Activated CD4-positive, alpha-beta T cell treated with anti-CD3 and anti-CD28 coated beads, Interleukin-2, amount 50 U/mL, for 16 hours (primary cell): ENCODE measurements at places on chromosomes 12 and 14.

- peak; percentile 32 for DNase-seq
Measured at GRCh38 chr12:63816031-63816430, 28.5 kb upstream of the SRGAP1 start.

DNA sequence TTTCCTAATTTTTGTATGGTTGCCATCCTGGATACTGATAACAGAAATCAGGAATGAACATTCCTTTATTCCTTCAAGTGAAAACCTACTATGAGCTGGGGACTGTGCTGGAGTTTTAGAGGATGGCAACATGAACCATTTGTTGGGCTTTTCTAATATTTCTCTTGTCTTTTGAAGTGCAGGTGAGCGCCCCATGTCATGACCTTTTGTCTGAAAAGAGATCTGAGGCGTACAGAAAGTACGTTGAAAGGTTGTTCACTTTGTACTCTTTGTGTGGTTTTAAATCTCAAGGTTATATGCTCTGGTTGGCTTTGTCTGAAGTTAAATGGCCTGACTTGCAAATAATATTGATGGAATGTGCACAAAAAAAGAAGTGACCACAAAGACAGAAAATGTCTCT lies 79.0 kb downstream of the GAS2L3 start:
- no peak for DNase-seq

DNA sequence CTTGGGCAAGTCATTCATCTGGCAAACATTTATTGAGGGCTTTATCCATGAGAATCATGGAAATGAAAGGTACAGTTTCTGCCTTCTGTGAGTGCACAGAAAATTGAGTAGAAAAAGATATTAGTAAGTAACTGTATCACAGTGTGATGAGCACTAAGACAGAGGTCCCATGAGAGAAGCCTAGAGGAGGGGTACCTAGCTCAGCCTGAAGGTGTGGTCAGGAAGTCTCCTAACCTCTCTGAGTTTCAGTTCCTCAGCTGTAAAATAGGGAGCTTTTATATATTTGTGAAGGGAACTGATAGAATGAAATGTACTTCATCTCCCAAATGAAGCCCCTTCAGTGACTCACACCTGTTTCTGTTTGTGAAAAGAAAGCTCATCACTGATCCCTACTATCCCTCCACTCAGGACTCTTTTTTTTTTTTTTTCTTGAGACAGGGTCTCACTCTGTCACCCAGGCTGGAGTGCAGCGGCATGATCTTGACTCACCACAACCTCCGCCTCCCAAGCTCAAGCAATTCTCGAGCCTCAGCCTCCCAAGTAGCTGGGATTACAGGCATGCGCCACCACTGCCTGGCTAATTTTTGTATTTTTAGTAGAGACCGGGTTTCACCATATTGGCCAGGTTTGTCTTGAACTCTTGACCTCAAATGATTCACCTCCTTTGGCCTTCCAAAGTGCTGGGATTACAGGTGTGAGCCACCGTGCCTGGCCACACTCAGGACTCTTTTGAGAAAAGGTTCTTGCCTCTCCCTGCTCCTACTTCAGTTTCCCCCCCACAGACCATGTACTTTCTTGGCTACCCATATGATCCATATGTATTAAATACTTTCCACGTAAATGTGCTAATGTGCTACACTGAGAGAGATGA lies 93.7 kb upstream of the FUT8 start:
- no peak for DNase-seq

- DNase-seq, result peak; percentile 14
Measured at GRCh38 chr12:3313675-3314663, 177.0 kb upstream of the PRMT8 start.

GRCh38 chr14:90651271-90651804 lies 164.9 kb downstream of the TTC7B start:
- DNase-seq, result no peak

DNA sequence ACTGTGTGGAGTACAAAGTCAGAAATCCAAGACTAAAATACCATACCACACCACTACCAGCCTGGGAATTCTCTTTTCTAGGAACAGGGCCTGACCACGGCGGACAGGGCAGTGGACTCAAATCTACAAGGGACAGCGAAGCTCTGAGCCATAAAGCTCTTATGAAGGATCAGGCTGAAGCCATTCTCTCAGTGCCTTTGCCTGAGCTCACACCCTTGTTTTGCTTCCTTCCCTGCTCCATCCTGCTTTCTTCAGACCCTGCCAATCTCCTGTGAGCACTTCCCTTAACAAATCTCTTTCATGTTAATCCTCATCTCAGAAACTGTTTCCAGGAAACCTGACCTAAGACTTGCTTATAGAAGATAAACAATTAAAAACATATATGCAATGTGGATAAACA lies 398.5 kb downstream of the MDGA2 start:
- no peak for DNase-seq

GRCh38 chr12:56120158-56120846 lies 2.2 kb downstream of the ZC3H10 start:
- DNase-seq, result no peak

DNA sequence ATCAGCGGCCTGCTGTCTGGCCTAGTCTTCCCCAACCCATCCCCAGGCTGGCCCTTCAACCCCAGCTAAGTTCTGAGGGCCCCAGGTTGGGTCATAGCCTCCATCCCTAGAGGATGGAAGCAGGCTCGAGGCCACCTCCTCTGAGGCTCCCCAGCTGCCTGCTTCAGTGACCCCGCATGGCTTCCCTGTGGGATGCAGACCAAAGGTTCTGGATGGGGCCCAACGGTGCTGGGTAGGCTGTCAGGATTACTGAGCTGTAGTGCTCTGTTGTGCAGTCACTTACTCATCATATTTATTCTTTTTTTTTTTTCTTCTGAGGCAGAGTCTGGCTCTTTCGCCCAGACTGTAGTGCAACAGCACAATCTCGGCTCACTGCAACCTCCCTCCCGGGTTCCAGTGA lies 92.0 kb downstream of the IRF2BPL start:
- no peak for DNase-seq

DNA sequence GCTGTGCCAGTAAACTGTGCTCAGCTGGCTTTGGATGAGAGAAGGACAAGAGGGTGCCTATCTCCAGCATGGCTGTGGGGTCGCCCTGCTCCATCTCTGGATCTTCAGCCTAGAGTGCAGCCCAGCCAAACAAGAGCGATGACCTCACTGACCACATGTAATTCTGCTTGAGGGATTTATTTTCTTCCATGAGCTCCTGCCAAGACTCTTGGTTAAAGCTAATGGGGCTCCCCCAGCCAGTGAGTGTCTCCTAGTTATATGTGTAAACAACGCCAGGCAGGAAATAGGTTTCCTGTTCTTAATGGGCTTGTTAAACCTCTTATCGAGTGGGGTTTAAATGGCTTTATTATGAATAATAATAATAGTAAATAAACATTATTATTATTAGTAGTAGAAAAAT lies 397.2 kb downstream of the NRXN3 start:
- no peak for DNase-seq

DNA sequence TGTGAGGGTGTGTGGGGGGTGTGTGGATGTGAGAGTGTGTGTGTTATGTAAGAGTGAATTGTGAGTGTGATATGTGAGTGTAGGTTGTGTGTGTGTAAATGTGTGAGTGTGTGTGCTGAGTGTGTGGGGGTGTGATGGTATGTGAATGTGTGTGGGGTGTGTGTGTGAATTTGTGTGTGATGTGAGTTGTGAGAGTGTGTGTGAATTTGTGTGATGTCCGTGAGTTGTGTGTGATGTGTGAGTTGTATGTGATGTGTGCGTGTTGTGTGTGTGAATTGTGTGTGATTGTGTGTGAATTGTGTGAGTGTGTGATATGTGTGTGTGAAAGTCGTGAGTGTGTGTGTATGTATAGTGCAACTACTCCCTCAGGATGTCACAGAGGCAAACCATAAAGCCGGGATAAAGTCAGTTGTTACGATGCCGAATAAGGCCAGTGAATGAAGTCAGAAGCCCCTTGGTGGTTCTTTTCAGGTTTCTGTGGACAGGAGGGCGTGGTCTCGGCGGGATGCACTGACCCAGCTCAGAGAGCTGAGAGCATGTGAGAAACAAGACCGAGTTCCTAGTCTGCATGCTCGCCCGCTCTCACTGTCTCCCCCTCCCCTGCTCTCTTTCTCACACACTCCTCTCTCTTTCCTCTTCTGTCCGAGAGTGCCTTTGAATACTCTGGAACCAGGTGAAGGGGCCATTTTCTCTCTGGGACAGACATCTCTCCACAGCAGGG lies 71.8 kb upstream of the MAX start:
- DNase-seq, result no peak

DNA sequence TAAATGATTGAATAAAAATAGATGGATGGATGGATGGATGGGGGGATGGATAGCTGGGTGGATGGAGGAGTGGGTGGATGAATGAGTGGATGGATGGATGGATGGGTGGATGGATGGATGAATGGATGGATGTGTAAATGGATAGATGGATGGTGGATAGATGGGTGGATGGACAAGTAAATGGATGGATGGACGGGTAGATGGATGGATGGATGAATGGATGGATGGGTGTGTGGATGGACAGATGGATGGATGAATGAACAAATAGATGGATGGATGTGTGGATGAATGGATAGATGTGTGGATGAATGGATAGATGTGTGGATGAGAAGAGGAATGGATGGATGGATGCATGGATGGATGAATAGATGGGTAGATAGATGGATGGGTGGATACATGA lies 490.8 kb downstream of the VRK1 start:
- DNase-seq, result no peak

- DNase-seq, result peak; percentile 98
Measured at GRCh38 chr12:24839268-24839791, 109.6 kb downstream of the BCAT1 start.

DNA sequence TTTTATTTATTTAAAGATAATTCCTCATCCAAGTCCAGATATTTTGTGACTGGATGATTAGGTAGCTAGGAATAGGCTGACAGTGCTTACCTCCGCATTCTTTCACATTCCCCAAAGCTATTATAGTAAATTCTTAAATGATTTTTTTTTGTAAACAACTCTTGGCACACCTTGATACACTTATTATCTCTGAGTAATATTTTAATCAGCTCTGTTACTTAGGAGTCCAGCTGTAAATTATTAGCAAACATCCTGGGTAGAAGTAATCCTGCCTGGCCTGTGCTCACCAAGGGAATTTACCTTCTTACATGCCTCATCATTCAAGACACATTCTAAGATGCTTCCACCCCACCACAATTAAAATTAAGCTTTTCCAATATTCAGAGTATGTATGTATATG lies 186.1 kb downstream of the SLC2A13 start:
- DNase-seq, result no peak

DNA sequence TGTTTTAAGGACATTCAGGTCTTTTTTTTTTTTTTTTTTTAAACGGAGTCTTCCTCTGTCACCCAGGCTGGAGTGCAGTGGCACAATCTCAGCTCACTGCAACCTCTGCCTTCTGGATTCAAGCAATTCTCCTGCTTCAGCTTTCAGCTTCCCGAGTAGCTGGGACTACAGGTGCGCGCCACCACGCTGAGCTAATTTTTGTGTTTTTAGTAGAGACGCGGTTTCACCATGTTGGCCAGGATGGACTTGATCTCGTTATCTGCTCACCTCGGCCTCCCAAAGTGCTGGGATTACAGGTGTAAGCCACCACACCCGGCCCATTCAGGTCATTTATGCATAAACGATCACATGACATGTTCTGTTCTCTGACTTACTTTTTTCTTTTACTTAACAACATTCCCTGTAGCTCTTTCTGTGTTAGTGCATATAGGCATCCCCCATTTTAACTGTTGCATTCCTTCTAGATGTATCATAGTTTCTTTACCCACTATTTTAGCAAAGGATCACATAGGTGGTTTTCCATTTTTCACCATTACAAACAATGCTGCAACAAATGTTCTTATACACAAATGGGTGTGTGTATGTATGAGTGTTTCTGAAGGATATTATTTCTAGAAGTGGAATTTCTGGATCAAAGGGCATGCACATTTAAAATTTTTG lies 74.2 kb downstream of the ARF6 start:
- no peak for DNase-seq

DNA sequence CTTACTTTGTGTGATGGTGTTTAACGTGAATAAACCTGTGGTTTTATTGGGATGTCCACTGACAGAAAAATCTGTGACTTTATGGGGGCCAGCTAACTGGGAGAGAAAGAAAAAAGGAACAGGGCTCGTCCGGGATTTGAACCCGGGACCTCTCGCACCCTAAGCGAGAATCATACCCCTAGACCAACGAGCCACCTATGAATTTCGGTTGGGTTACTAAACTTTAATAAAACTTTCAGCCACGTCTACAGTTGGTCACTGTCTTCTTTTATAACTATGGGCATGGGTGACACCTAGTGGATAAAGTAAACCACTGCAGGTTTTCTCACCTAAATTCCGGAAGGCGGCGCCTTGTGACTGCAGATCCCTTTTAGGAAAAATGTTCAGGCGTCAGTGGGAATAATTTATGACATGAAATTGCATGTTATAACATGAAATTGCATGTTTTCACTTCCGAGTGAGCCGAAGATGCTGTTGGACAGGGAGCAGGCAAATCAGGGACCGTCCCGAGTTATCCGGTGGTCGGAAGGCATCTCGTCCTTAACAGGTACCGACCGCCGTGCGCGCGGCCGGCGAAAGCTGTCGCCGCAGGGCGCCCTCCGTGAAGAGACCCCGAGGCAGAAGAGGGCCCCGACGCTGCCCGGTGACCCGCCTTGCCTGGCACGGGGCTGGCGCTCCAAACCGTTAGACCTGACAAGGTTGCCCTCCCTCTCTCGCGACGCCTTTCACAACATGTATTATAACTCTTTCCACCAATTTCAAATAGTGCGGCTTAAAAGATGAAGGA lies 18.2 kb upstream of the RNASE12 start:
- DNase-seq, result peak; percentile 92

DNA sequence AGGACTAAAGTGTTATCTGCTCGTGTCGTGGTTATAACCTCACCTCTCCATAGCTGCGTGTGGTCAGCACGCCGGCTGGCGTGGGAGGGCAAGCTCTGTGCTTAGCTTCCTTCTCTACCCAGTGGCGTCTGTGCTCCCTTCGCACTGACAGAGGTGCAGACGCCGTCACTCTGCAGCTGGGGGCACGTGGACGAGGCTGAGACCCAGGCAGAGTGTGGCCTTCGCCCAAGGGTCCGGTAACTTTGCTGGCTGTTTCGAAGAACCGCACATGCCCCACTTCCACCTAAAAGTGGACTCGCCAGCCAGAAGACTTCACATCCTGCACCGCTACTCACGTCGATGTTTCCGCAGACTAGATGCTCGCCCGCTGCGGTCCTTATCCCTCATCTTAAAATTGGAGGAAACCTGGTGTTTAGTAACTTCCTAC lies 35.9 kb upstream of the DYNC1H1 start:
- no peak for DNase-seq

- no peak for DNase-seq
Measured at GRCh38 chr14:31294746-31295405, 87.3 kb upstream of the HECTD1 start.

- peak; percentile 33 for DNase-seq
Measured at GRCh38 chr12:28872654-28873268, 276.3 kb upstream of the FAR2 start.

- DNase-seq, result peak; percentile 76
Measured at GRCh38 chr14:52695481-52696091, at the start of gene ERO1A. ERO1A (minus strand) TSS chr14:52695558; CDS start chr14:52695481, 77 bp downstream.
